ENCODE measurements at places on chromosomes 5 and 9.

DNA sequence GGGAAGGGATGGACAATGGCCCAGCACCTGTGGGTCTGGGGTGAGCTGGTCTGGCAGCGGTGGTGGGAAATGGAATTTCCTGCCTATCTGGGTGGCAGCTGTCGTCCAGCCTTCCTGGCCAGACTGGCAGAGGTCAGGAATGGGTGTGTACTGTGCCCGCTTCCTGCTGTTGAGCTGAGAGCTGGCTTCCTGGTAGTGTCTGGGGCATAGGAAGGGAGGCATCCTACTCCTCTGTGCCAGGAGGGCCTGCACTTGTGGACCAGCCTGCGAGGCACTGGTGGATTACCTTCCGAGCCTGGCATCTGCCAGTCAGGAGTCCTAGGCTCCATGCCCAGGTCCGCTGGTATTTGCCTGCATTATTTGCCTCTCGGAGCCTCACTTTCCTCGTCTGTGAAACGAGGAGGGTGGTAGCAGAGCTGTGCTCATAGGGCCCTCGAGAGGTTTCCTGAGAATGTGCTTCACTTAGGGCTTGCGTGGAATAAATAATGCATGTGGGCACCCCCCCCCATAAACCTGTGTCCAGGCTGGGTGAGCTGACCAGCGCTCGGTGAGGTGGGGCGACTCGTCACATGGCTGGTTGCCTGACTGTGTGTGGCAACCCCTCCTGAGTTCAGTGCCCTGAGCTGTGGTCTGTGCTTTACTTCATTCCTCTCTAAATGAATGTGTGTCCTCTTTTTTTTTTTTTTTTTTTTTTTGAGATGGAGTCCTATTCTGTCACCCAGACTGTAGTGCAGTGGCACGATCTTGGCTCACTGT is 47.7 kb downstream of the HMCN2 start:
- no peak for DNase-seq

- no peak for DNase-seq
These were observed 11.2 kb downstream of the CRHBP start for GRCh38 chr5:76964060-76964459.

DNA sequence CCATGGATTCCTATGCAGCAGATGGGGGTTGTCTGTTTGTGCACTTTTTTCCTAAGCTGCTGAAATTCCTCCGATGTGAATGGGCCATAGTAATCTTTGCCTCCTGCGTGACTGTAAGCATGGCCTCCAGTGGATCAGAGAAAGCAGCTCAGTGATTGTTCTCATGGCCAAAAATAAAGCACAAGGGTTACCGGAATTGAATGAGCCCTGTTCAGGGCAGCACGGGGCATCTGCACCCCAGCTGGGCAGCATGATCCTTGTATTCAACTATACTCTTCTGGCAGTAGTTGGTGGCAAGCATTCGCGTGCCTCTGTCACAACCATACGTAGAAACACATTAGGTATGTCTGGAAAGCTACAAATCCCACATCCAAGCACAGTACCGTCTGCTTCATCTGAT is 193.9 kb downstream of the RORB start:
- no peak for DNase-seq

GRCh38 chr5:73747696-73748380 is 121.8 kb downstream of the ARHGEF28 start:
- no peak for DNase-seq

DNA sequence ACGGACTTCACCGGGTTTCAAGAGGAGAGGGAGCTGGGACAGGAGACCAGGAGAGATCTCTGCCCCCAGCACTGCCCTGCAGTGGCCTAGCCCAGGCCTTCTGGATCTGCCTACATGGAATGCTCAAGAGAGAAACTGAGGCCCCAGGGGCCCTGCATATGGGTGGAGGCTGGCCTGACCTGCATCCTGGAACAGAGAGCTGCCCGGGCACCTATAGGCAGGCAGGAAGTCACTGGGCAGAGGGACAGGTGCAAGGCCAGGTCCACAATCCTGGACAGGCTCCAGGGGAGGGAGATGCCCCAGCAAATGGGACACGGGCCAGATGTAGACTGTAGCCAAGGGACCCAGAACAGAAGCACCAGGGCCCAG is 98.5 kb upstream of the RUFY1 start:
- no peak for DNase-seq

- DNase-seq = no peak
These were observed 3.9 kb upstream of the NEURL1B start for GRCh38 chr5:172637110-172637580.

- no peak for DNase-seq
These were observed 26.4 kb downstream of the PDCD1LG2 start for GRCh38 chr9:5536684-5537083.

DNA sequence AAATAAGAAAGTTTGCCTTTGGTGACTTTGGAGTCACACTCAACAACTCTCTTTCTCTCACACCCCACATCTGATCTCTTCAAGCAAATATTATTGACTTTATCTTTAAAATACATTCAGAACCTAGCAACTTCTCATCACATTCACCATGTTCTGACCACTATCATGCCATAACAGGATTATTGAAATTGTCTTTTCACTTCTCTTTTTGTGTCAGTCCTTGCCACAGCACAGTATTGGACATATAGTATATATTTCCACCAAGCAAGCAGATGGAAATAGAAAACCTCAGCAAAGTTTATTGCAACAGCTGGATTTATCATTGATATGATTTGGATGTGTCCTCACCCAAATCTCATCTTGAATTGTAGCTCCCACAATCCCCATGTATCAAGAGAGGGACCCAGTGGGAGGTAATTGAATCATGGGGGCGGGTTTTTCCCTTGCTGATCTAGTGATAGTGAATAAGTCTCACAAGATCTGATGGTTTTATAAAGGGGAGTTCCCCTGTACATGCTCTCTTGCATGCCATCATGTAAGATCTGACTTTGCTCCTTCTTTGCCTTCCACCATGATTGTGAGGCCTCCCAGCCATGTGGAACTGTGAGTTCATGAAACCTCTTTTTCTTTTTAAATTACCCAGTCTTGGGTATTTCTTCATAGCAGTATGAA is 26.9 kb upstream of the ITGA1 start:
- no peak for DNase-seq

Measured in activated CD8-positive, alpha-beta memory T cell treated with anti-CD3 and anti-CD28 coated beads for 1 hour (primary cell).